ENCODE measurements at places on chromosomes 4 and X. TPM values are rescaled to one million over a fixed set of nuclear protein-coding genes. Genes with fewer than 3 reads are reported as not detected.

DNA sequence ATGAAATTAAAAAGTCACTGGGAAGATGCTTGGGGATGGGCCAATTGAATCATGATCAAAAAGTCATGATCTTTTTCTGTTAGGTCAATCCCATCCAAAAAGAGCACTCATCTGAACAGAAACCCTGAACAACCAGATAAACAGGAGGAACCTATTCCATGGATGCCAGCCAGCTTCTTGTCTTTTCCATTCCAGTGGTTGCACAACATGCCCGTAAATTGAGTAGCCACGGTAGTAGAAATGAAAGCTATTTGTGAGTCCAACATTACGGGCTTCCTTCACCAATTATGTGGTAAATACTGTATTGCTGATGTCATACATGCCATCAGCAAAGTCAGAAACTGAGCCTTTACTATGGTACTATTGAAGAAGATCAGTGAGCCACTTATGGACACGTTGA, 982.4 kb upstream of the HS3ST1 start:
- no peak for DNase-seq

DNA sequence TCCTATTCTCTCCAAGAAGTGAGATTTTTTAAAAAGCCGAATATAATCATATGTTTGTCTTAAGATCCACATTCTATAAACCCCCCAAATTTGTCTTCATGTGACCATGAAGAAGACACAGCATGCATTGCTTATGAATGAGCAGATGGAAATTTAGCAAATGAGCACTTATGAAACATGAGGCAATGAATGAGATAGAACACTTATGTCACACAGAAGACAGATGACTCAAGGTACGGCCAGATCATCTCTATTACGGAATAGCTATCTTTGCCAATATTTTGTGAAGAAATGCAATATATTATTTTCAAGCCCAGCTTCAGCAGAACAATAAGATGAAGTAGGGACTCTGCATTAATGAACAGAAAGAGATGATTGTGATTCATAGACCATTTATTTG, 21.4 kb downstream of the PHEX start:
- DNase-seq, result no peak

DNA sequence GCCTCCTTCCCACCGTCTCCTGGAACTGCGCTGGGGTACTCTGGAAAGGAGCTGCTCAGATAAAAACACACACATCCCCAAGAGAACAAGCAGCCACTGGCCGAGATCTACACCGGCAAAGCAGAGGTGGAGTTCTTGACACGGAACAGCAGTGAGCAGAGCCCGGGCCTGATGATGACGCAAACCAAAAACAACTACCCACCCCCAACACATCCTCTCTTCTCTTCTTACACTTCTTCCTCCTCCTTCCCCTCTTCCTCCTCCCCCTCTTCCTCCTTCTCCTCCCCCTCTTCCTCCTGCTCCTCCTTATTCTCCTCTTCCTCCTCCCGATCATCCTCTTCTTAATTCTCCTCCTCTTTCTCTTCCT, 4.6 kb downstream of the PNMA5 start:
- no peak for DNase-seq

DNA sequence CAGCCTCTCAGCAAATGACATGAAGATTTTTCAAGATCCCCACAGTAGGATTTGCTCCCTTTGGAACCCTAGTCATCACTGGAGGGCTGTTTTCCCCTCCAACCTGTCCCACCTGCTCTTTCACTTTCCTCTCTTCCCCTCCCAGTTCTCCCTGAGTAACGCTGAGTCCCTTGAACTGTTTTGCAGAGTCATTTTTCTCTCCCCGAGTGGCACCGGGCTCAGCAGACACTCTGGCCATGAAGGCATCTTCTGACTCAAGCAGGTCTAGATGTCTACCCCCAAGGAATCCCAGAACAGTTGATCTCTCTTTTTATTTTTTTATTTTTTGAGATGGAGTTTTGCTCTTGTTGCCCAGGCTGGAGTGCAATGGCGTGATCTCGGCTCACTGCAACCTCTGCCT, 52.2 kb downstream of the HTRA3 start:
- no peak for DNase-seq

SMR3B gene
- not detected for total RNA-seq

- DNase-seq, result no peak
Measured at GRCh38 chr4:39621582-39621981, 17.1 kb downstream of the SMIM14 start.

DNA sequence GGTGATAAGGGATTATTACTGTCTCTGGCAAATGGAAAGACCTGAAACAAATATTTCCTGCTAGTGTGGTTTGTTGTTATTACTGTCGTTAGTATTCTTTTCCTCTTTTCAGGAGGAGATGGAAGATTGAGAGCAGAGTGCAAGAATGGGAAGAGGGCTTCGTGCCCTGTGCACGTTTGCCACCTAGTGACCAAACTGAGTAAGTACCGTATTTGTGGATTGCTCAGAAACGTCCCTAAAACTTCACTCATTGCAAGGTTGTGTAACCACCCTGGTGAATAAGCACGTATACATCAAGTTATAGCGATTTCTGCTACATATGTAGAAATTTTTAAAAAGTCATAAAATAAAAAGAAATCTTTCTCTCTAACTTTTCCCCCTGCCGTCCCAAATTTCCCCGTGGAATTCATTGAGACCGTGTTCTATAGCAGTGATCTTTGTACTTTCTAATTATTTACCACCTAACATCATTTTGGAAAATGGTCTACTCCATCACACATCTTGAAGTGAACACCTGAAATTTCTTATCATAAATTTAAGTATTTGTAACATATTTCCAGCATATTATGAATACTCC, 24.3 kb downstream of the LINC00632 start:
- DNase-seq, result no peak

GRCh38 chrX:7926914-7927258, 327 bp downstream of the PNPLA4 start:
- no peak for DNase-seq

DNA sequence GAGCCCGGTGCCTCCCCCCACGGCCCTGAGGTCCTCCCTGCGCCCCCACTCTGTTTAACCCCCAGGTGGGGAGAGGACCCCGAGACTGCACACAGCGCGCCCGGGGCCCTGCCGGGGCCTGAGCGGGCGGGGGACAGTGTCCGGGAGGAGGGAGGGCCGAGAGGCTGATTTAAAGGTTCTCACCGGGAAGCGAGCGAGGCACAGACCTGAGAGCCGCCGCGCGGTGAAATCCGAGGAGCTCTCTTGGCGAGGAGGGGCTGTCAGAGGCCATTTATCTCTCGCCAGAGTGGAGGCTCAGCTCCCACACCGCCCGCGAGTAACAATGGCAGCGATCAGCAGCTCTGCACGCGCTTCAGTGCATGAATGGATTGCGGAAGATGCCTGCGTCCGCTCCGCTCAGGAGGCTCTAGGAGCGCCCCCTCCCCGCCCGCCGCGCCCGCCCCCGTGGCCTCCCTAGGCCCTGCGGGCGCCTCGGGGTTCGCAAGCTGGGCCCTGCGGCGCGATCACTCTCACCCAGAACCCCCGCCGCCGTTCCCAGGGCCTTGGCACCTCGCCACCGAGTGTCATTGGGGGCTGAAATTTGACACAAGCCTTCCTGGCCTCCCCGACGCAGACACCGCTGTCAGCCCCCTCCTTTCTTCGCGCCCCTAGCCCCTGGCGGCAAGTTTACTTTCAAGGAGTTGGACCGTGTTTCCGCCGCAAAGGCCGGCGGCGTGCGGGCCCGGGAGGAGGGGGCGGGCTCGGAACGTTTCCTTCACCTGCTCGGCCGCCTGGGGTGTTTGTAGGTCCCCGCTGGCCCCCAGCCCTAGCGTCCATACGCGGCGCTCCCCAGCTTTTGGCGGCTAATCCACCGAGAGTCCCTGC, 48.7 kb upstream of the BCOR start:
- no peak for DNase-seq

LRAT gene
- total RNA-seq, result not detected

TKTL1 gene
- total RNA-seq, result not detected

KCTD8 gene
- total RNA-seq, result 1.3 TPM

DNA sequence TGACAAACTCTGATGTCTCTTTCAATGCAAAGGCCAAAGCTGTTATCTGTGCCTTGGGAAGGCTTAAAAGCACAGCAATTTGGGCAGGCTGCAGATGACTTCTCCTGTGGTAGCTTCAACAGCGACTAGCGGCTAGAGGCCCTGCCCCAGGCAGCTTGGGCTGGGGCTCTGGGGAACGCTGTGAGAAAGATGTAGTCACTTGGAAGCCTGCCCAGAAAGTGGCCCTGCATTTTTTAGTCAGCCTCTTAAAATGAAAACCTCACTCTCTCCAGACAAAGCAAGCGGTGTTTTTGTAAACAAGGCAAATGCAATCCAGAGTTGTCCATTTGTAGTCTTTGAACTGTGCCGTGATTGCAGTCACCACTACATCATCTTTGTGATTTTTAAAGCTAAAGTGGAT, 27.5 kb downstream of the PCYT1B start:
- DNase-seq, result no peak

HSFX2 gene
- total RNA-seq, result not detected

DNA sequence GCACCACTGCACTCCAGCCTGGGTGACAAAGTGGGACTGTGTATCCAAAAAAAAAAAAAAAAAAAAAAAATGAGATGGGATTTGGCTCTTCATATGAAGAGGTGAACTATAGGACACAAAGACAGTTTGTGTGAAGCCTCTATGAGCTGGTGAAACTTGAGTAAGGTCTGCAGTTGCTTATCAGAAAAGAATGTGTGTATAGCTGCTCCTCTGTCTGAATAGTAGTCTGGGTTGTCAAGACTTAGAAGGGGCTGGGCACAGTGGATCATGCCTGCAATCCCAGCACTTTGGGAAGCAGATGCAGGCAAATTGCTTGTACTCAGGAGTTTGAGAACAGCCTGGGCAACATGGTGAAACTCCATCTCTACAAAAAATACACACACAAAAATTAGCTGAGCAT, 82.8 kb downstream of the ARSF start:
- DNase-seq, result no peak

GRCh38 chr4:110196871-110197528, 1.4 kb downstream of the ELOVL6 start:
- no peak for DNase-seq

GRCh38 chrX:40465735-40466551, 114.8 kb upstream of the ATP6AP2 start:
- DNase-seq, result no peak

STATH gene
- total RNA-seq, result not detected

DNA sequence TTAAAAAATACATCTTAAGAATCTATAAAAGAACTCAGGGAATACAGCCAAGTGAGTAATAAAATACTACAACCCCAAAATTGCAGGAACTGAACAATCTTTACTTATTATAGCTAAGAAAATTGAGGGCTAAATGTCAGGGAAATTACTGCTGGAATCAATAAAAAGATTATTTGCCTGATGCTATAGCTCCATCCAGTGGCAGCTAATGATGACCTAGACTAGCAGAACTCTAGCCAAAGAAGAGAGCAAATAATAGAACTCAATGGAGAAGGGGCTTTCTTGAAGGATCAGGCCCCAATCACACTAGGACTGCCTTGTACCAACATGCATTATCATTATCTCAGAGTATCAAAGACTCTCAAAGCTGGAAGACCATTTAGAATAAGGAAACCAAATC, 85.0 kb upstream of the FAM241A start:
- DNase-seq, result no peak

Measured in omental fat pad (tissue), 4 donors.